ENCODE measurements at places on chromosomes 2 and 18. TPM values are rescaled to one million over a fixed set of nuclear protein-coding genes. Genes with fewer than 3 reads are reported as not detected.

- no peaks in the 10 kb centered on the region for H3K36me3 ChIP-seq
- no peak for DNase-seq
- H3K27ac ChIP-seq = no peak overlapping the region
- H3K4me1 ChIP-seq = 0 out of 2 replicates have a peak, but pooled peaks cover 2% of the 10 kb centered on the region
- no peaks in the 10 kb centered on the region for H3K27me3 ChIP-seq
- H3K4me3 ChIP-seq = no peak overlapping the region
These were observed 7.9 kb downstream of the SS18 start for GRCh38 chr18:26082475-26082874.

GRCh38 chr2:199462347-199462955, 4.7 kb upstream of the SATB2 start:
- no peaks in the 10 kb centered on the region for H3K36me3 ChIP-seq
- peaks cover 13% of the 10 kb centered on the region for H3K27me3 ChIP-seq
- no peak overlapping the region for H3K27ac ChIP-seq
- peaks cover 28% of the 10 kb centered on the region for H3K4me1 ChIP-seq
- DNase-seq = no peak

- H3K4me1 ChIP-seq = no peaks in the 10 kb centered on the region
- H3K4me3 ChIP-seq = no peak overlapping the region
These were observed 161.1 kb downstream of the ARL4C start for GRCh38 chr2:234335661-234336228.

Gene ANTXR1
- polyA plus RNA-seq = 3.6 TPM

Gene PDE11A
- 1.3 TPM for polyA plus RNA-seq

Gene OR6B2
- polyA plus RNA-seq = not detected

DNA sequence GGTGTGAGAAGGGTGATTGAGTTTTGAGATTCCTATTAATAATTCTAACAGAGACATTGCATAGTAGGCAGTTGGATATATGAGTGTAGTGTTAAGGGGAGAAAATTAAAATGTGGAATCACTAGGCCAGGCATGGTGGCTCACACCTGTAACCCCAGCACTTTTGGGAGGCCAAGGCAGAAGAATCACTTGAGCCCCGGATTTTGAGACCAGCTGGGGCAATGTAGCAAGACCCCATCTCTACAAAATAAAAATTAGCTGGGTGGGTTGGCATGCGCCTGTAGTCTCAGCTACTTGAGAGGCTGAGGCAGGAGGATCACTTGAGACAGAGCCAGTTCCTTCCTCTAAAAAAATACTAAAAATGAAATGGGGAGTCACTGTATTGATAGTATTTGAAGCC, 150.6 kb downstream of the MCFD2 start:
- no peak overlapping the region for H3K27ac ChIP-seq
- DNase-seq = no peak
- peaks cover 12% of the 10 kb centered on the region for H3K4me1 ChIP-seq

GRCh38 chr2:205722283-205722918, 40.1 kb downstream of the NRP2 start:
- no peak overlapping the region for H3K4me3 ChIP-seq
- no peaks in the 10 kb centered on the region for H3K36me3 ChIP-seq
- no peak for DNase-seq
- no peaks in the 10 kb centered on the region for H3K27me3 ChIP-seq

DNA sequence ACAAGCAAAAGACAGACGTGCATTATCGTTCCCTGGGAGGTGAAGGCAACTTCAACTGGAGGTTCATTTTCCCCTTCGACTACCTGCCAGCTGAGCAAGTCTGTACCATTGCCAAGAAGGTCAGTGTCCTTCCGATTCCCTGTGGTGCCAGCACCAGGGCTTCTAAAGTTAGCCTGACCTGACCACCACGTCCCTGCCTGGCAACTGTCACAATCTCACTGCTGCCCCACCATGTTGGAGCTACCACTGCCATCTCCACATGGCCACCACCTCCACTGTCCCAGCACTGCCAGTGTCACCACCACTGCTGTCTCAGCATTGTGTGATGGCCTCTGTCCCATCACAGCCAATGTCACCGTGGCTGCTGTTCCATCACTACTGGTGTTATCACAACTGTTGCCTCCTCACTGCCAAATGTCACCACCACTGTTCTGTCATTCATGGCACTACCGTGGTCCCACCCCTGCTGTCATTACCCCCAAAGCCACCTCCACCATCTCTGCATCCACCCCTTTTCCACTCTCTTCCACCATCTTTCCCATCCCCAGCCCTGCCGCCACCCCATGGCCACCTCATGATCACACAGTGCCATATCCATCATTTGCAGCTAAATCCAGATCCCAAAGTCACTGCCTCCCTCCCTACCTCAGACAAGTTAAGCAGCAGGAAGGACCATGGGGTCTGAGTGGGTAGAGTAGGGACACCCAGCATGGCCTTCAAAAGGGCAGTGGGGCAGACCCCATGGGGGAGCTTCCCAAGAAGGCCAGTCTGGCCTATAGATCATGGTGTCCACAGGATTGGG, 216.5 kb downstream of the DYSF start:
- H3K27me3 ChIP-seq = no peaks in the 10 kb centered on the region
- no peaks in the 10 kb centered on the region for H3K4me1 ChIP-seq
- no peak for DNase-seq

DNA sequence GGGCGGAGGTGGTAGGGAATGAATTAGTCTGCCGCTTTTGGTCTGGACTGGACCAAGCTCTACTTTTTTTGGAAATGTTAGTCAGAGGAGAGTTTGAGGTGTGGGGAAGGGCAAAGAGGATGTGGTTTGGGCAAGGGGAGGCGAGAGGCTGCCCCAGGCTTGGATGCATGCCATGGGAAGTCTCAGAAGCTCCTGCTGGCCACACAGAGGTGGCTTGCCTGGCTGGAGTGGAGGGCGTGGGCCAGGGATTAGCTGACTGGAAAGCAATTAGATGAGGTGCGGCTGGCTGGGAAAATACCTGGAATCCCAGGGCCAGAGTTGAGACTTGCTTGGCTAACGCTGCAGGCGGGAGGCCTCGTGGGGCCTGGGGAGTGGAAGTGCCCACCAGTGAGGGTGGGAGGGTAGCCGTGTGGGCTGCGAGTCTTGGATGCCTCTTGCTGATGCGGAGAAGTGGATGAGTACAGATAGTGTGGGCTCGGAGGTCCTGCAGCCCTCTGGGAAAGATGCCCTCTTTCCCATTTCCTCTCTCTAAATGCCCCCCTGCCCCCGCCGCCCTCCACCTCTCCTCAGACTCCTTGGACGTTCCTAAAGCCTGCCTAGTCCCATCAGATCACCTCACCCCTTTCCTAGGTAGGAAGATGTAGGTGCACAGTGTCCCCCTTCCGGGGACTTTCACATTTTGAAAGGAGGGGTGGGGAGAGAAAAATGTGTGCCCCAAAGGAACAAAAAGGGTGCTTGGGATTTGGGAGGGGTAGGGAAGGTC, 117.6 kb downstream of the SMAD7 start:
- H3K27ac ChIP-seq = no peak overlapping the region
- no peak for DNase-seq
- no peak overlapping the region for H3K4me3 ChIP-seq
- H3K36me3 ChIP-seq = peaks cover 25% of the 10 kb centered on the region
- no peaks in the 10 kb centered on the region for H3K4me1 ChIP-seq
- H3K27me3 ChIP-seq = no peaks in the 10 kb centered on the region

GRCh38 chr2:147739508-147739907, 105.3 kb upstream of the ACVR2A start:
- no peaks in the 10 kb centered on the region for H3K36me3 ChIP-seq
- no peak overlapping the region for H3K27ac ChIP-seq
- no peaks in the 10 kb centered on the region for H3K4me1 ChIP-seq
- DNase-seq = no peak
- no peak overlapping the region for H3K4me3 ChIP-seq

DNA sequence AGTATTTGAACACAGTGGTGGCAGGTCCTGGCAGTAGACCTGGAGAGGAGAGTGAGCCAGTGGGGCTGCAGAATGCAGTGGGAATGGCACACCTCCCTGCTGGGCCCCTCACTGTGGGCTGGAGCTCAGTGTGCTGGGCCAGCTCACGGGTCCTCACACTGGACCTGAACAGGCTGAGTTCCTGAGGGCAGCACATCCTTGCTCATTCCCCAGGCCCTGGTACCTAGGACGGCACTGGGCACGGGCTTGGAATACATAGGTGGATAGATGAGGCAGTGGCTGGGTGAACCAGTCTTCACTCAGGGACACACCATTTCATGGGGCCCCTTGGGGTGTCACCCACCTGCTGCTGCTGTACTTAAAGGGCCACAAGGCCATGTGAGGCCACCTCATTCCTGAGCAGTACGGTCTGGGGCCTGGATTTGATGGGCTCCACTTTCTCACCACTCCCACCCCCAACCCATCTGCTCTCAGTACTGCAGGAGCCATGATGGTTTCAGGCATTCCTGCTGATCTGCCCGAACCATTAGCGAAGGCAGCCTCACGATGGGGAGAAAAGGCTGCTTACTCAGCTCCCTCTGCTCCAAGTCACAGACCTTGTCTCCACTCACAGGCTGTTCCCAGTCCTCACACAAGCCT, 4.2 kb downstream of the TMEM177 start:
- no peak overlapping the region for H3K4me3 ChIP-seq
- peaks cover 27% of the 10 kb centered on the region for H3K4me1 ChIP-seq
- H3K36me3 ChIP-seq = peaks cover 12% of the 10 kb centered on the region
- H3K27ac ChIP-seq = no peak overlapping the region
- no peak for DNase-seq

Gene CCDC148
- polyA plus RNA-seq = 0.40 TPM

- peaks cover 65% of the 10 kb centered on the region for H3K4me1 ChIP-seq
- peak overlapping the region; percentile 97 for H3K4me3 ChIP-seq
These were observed 1.9 kb downstream of the GORASP2 start for GRCh38 chr2:170930991-170931266.

Gene LOXHD1
- polyA plus RNA-seq = not detected

Gene CDK5R2
- not detected for polyA plus RNA-seq

GRCh38 chr2:135132314-135132713, 80.2 kb downstream of the RAB3GAP1 start:
- peaks cover 21% of the 10 kb centered on the region for H3K36me3 ChIP-seq
- no peak overlapping the region for H3K4me3 ChIP-seq
- H3K27ac ChIP-seq = no peak overlapping the region
- H3K4me1 ChIP-seq = no peaks in the 10 kb centered on the region
- no peaks in the 10 kb centered on the region for H3K27me3 ChIP-seq
- no peak for DNase-seq

DNA sequence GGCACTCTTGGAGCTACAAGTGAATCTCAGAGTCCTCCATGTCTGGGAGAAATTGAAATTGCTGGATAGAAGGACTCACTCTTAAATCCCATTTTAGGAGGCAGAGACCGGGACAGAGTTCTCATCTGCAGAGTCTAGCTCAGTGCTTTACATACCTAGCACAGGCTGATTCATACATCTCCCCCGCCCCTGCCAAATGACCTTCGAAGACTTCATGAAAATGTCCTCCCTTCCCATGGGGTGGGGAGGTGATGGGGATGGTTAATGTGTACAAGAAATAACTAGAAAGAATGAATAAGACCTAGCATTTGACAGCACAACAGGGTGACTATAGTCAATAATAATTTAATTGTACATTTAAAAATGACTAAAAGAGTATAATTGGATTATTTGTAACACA, 8.2 kb upstream of the SERPINB5 start:
- no peak overlapping the region for H3K27ac ChIP-seq
- DNase-seq = no peak
- no peaks in the 10 kb centered on the region for H3K36me3 ChIP-seq

Gene ATRAID
- 280 TPM for polyA plus RNA-seq

Gene ACADL
- polyA plus RNA-seq = not detected

Gene EML6
- polyA plus RNA-seq = 17.2 TPM

Gene PSD4
- 5.8 TPM for polyA plus RNA-seq

GRCh38 chr2:118091631-118092030, 3.4 kb downstream of the INSIG2 start:
- no peaks in the 10 kb centered on the region for H3K27me3 ChIP-seq
- H3K36me3 ChIP-seq = peaks cover 3% of the 10 kb centered on the region
- H3K4me3 ChIP-seq = peak overlapping the region; percentile 91
- peaks cover 55% of the 10 kb centered on the region for H3K4me1 ChIP-seq
- no peak for DNase-seq

DNA sequence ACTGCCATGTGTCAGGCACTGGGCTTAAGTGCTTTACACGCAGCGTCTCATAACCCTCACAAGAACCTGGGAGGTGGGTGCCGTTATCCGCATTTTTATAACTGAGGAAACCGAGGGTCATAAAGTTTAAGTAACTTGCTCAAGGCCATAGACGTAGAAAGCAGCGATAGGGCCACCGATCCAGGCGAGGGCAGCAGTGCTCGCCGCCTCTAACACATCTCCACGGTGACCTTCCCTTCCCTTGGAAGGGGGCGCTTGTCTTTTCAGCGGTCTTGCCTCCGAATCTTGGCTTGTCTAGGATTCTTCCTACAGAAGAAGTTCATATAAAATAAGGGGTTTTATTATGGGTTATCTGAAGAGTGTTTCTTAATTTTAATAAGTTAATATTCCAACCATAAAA, 186.6 kb downstream of the GBX2 start:
- no peak overlapping the region for H3K27ac ChIP-seq
- no peaks in the 10 kb centered on the region for H3K27me3 ChIP-seq
- no peak overlapping the region for H3K4me3 ChIP-seq
- peaks cover 10% of the 10 kb centered on the region for H3K36me3 ChIP-seq
- no peaks in the 10 kb centered on the region for H3K4me1 ChIP-seq

DNA sequence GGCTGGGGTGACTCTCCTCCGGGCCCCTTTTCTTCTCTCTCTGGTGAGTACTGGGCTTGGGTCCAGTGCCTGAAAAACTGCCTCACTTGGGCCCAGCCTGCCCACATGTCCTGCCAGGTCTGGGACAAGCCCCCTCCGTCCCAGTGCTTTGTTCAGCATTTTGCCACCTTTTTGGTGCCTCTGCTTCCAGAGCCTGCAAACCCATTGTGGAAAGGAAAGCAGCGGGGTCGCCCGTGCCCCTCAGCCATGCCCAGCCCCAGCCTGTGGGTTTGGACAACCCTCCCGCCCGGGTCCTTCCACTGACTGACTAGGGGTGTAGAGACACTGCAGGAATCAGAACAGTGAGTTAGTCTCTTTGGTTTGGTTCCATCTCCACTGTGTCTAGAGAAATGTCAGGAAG, 140.7 kb upstream of the ALKAL2 start:
- no peaks in the 10 kb centered on the region for H3K36me3 ChIP-seq
- H3K4me1 ChIP-seq = no peaks in the 10 kb centered on the region
- H3K27me3 ChIP-seq = peaks cover 2% of the 10 kb centered on the region
- DNase-seq = no peak
- no peak overlapping the region for H3K27ac ChIP-seq
- H3K4me3 ChIP-seq = no peak overlapping the region

DNA sequence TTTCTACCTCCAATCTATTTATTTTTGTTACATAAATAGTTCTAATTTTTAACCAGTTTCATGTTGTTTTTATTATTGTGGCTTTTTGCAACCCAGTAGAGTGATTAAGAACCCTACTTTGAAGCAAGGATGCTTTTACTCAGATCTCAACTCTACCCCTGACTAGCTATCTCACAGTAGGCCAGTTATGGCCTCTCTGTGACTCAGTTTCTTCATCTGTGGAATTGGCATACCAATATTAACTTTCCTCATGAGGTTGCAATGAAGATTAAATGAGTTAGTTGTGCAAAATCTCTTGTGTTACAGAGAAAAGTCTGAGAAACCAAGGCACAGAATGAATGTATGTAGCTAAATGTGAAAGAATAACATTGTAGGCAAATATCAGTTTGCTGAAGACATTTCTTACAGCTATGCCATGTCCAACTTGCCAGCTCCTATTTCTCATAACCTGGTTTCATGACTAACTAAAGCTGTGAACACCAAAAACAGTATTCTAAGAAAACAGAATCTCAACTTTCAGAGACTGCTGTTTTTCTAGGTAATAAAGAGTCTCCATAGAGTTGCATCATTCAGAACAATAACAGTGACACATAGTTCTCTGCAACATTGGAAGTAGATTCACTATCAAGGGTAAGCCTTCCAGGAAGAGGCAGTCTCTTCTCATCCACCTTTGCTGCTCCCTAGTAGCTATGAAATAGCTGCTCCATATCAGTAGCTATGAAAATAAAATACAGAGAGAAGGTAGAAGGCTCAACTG, 33.2 kb upstream of the CYTIP start:
- DNase-seq = no peak
- no peak overlapping the region for H3K4me3 ChIP-seq
- no peaks in the 10 kb centered on the region for H3K4me1 ChIP-seq
- no peak overlapping the region for H3K27ac ChIP-seq

All from HepG2 (cell line).